ENCODE measurements at places on chromosomes 11 and 22. TPM values are rescaled to one million over a fixed set of nuclear protein-coding genes. Genes with fewer than 3 reads are reported as not detected.
A peak's percentile ranks its signal among the peaks of the same experiment; 100 is the strongest.

Gene OR10D3
- total RNA-seq, result not detected

- DNase-seq, result no peak
Observed at GRCh38 chr11:117754030-117754429, 43.0 kb downstream of the DSCAML1 start.

DNA sequence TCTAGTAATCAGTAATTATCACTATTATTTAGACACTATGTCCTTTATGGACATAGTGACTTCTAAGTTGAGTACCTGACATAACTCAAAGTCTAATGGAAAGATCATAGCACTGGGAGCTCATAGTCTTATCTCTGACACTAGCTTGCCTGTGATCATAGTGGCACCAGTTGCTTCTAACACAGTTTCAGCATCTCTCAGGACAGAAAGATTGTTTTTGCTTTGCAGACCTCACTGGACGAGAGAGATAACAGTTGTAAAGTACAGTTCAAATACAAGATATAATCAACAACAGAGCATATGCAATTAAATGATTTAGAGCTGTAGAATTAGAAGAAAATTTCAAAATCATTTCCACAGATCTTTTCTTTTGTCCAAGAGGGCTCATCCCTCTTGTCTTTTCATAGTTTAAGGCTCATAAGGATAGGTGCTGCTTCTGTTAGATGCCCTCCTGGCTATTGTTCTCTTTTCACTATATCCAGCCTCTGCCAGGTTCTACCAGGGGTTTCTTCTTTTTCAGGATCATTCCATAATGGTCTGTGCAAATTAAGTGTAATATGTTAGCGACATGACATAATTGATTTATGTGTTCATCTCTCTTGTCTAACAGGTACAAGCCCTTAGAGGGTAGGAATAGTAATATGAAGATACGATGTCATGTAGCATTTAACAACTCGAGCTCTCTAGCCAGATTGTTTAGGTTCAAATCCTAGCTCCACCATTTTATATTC is 1175.4 kb upstream of the TENM4 start:
- no peak for DNase-seq

DNA sequence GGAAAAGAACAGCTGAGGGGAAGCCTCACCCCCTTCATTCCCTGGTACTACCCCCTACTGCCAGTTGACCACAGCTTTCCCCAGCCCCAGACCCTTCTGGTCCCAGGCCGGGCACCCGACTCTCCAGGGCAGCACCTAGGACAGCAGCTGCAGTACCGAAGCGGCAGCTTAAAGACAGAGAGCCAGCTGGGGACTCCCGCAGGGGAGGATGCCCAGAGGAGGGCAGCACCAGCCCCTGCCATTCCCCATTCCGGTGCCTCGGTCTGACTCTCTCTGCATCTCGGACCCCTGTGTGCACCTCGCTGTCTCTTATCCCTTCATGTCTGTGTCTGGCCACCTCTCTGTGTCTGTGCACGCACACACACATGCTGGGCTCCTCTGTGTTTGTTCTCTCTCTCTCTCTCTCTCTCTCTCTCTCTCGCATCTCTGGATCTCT is 9.4 kb downstream of the IGSF9B start:
- peak; percentile 83 for DNase-seq

All from activated T-cell treated with anti-CD3 and anti-CD28 coated beads, Interleukin-2, amount 50 U/mL, for 72 hours (primary cell).